ENCODE measurements at places on chromosomes 12 and 14. TPM values are rescaled to one million over a fixed set of nuclear protein-coding genes. Genes with fewer than 3 reads are reported as not detected.

GRCh38 chr14:91061056-91061887 lies 831 bp upstream of the RPS6KA5 start:
- H3K27ac ChIP-seq, result no peak overlapping the region
- no peak overlapping the region for H3K4me3 ChIP-seq
- peaks cover 50% of the 10 kb centered on the region for H3K36me3 ChIP-seq
- DNase-seq, result no peak
- H3K4me1 ChIP-seq, result peaks cover 59% of the 10 kb centered on the region

Gene PARPBP
- total RNA-seq, result 25.3 TPM

Gene GPR132
- 51.4 TPM for total RNA-seq

DNA sequence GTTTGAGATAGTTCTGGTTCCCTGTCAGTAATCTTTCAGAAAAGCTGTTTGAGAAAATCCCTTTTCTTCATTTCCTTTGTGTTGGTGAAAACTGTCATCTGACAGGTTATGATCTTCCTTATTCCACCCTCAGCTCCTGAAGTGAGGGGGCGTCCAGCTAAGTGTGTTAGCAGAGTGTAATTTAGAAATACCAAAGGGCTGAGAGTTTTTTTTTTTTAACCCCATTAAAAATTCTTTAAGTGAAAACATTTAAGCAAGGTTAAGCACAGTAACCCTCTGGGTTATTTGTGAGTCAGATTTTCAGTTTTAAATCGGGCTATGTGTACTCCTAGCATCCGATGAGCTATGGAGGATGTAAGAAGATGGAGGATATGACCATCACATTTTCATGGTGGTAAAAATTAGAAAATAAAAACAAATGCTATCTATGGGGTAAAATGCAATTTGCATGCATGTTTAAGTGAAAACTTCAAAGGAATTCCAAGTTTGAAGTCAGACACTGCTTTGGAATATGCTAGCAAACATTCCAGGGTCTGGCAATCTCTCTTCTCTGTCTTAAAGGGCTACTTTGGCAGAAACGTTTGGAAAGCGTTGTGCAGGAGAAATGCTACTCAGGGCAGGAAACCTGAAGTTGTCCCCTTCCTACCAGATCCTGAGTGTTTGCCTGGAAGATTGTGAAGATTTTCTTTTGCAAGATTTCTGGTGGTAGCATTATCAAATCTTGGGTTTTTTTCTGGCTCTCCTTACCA lies 197.0 kb upstream of the PRICKLE1 start:
- no peak overlapping the region for H3K27ac ChIP-seq
- H3K27me3 ChIP-seq, result no peaks in the 10 kb centered on the region
- DNase-seq, result no peak
- no peaks in the 10 kb centered on the region for H3K36me3 ChIP-seq
- no peak overlapping the region for H3K4me3 ChIP-seq

DNA sequence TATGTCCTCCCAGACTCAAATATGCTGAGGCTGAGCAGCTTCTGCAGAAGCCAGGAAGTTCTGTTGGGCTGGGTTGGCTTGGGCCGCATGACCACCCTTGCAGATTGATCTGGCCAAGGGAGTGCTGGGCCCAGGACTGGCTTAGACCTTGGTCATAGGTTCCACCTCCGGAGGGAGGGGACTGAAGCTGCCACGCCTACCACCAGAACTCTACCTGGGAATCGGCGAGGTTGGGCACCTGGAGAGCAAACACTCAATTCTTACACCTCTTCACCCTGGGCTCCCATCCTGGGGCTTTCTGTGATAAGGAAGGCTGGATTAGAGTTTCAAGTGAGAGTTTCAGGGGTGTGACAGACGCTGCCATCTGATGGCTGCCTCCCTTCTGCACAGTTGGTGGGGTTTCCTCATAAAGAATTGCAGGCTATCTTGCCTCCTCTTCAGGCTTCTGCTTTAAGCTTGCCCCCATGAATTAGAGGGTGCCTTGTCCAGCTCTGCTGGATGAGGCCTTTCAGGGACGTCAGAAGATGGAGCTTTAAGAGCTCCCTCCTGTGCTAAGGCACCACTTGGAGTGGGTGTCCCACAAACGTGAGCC lies 5.8 kb downstream of the SLC24A4 start:
- no peak overlapping the region for H3K4me3 ChIP-seq
- no peak overlapping the region for H3K27ac ChIP-seq
- no peaks in the 10 kb centered on the region for H3K4me1 ChIP-seq
- H3K36me3 ChIP-seq, result no peaks in the 10 kb centered on the region
- peaks cover 32% of the 10 kb centered on the region for H3K27me3 ChIP-seq

DNA sequence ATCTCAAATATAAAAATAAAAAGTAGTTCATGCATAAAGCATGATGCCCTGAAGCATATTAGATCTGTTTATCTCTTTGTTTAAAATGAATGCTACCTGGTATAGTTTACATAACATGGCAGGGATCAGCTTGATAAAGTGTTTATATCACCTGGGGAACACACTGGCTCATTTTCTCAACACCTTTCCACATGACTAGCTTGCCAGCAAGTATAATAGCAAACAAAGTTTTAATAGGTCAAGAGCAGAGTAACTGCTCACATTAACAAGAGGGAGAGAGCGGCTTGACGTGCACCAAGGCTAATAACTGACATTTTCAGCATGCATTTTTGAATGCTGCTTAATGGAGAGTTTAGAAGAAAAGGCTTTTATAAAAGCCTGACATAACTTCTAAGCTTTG lies 246.4 kb downstream of the EGLN3 start:
- H3K36me3 ChIP-seq, result no peaks in the 10 kb centered on the region
- no peaks in the 10 kb centered on the region for H3K4me1 ChIP-seq
- H3K27ac ChIP-seq, result no peak overlapping the region
- no peak overlapping the region for H3K4me3 ChIP-seq

- H3K27me3 ChIP-seq, result no peaks in the 10 kb centered on the region
- no peak overlapping the region for H3K27ac ChIP-seq
- no peak for DNase-seq
- no peaks in the 10 kb centered on the region for H3K36me3 ChIP-seq
- no peak overlapping the region for H3K4me3 ChIP-seq
These were observed 172.3 kb upstream of the ATXN7L3B start for GRCh38 chr12:74365178-74365964.

- H3K27me3 ChIP-seq, result peaks cover 96% of the 10 kb centered on the region
- DNase-seq, result no peak
These were observed 1.3 kb upstream of the TBX5 start for GRCh38 chr12:114406984-114407841.
